Caco-2 (cell line): ENCODE measurements at places on chromosomes 4 and X.

DNA sequence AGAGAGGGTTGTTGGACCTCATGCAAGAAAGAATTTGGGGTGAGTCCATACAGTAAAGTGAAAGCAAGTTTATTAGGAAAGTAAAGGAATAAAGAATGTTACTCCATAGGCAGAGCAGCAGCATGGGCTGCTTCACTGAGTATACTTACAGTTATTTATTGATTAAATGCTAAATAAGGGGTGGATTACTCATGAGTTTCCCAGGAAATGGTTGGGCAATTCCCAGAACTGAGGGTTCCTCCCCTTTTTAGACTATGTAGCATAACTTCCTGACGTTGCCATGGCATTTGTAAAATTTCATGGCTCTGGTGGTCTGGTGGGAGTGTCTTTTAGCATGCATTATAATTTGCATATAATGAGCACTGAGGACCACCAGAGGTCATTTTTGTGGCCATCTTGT lies 16.7 kb downstream of the PPP4R3C start:
- H3K27me3 ChIP-seq, result no peaks in the 10 kb centered on the region
- no peak for DNase-seq
- H3K27ac ChIP-seq, result no peak overlapping the region

GRCh38 chrX:123084797-123085196 lies 99.3 kb upstream of the GRIA3 start:
- no peak overlapping the region for H3K27ac ChIP-seq
- H3K36me3 ChIP-seq, result no peaks in the 10 kb centered on the region
- no peak for DNase-seq
- H3K4me3 ChIP-seq, result no peak overlapping the region

GRCh38 chrX:40100537-40101429 lies 3.0 kb upstream of the BCOR start:
- DNase-seq, result no peak
- H3K36me3 ChIP-seq, result no peaks in the 10 kb centered on the region
- no peak overlapping the region for H3K27ac ChIP-seq
- no peak overlapping the region for H3K4me3 ChIP-seq

DNA sequence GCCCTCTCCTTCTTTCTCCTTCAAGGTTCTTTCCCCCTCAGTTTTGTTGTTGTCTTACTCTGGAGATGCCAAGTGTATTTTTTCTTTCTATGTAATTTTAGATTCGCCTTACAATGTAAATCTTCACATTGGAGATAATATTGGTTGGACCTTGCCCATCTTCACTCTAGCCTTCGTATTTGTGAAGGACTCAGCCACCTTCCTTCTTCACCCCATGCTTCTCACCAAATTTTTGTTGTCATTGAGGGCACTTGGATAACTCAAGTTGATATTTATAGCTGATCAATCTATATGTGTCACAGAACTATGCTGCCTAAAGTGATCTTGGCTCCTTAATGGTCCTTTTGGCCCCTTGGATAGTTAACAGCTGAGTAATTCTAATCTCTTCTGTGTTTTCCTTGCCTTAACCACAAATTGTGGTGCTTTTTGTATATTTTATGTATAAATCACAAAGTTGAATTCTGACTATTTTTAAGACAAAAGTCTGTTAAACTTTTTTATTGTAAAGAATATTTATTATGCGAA lies 6.5 kb downstream of the SPRY1 start:
- no peaks in the 10 kb centered on the region for H3K27me3 ChIP-seq
- H3K27ac ChIP-seq, result peak overlapping the region; percentile 35
- H3K36me3 ChIP-seq, result peaks cover 6% of the 10 kb centered on the region
- peaks cover 6% of the 10 kb centered on the region; the same call in 1 of the 2 replicates for H3K4me1 ChIP-seq

GRCh38 chrX:72421797-72422196 lies 116.1 kb upstream of the CITED1 start:
- H3K27ac ChIP-seq, result no peak overlapping the region
- no peaks in the 10 kb centered on the region for H3K27me3 ChIP-seq
- H3K36me3 ChIP-seq, result no peaks in the 10 kb centered on the region
- no peaks in the 10 kb centered on the region for H3K4me1 ChIP-seq

DNA sequence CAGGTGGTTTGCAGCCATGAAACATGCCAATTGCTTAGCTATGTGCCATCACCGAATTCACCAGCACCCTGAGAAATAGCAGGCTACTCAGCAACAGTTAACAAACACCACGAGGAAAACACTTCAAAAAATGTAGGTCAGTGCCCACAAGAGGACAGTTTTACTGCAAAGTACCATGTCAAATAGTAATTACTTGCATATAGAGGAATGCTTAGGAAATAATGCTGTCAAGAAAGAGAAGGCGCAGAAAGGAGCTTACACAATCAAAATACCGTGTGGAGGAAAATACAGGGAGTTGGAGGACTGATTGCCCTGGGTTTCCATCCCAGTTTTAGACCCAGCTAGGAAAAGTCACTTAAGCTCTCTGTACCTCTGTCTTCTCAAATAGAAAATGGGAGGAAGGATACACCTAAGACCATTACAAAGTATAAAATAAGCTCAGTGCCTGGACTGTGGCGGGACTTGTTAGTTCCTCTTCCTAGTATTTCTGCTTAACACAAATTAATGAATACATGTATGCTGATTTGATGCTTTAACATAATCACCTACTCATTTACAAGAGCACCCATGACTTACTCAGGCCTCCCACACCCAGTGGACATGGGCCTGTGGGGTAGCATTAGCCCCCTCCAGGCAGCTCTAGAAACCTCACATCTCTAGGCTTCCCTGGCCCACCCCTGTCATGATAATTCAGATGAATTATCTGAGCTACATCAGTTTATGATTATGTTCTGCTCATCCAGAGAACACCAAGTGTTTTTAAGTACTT lies 44.5 kb upstream of the IL21 start:
- H3K27me3 ChIP-seq, result no peaks in the 10 kb centered on the region
- no peaks in the 10 kb centered on the region for H3K36me3 ChIP-seq
- DNase-seq, result no peak
- H3K27ac ChIP-seq, result no peak overlapping the region
- H3K4me1 ChIP-seq, result peaks cover 8% of the 10 kb centered on the region; the same call in 1 of the 2 replicates
- no peak overlapping the region for H3K4me3 ChIP-seq

DNA sequence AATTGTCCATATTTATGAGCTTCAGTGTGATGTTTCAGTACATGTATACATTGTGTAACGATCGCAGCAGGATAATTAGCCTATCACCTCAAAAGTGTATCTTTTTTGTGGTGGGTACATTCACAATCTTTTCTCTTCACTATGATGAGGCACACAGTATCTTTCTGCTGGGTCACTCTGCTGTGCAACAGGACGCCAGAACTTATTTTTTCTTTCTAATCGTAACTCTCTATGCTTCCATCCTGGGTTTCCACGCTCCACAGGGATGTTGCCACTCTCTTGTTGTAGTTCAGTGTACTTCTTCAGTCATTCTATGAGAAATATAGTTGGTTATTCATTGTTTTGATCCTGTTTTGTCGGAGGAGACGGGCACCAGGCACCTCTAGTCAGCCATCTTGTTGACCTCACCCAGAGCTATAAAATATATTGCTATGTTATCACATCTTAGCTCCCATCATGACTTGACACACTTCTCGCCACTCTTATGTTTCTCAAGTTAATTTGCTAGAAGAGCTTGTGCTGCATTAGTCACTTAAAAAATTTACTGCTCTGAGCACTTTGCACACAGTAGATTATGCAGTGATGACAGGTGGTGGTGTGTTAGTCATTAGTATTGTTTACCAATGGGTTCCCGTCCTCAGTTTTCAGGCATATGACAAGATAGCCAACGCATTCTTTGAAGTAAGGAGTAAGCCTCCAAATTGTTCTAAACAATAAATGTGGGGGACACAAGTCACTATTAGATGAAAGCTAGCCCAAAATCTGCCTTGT lies 1002.7 kb upstream of the PCDH7 start:
- no peak for DNase-seq
- H3K27me3 ChIP-seq, result no peaks in the 10 kb centered on the region
- H3K36me3 ChIP-seq, result no peaks in the 10 kb centered on the region

GRCh38 chr4:6391852-6392188 lies 80.6 kb downstream of the PPP2R2C start:
- H3K27ac ChIP-seq, result no peak overlapping the region
- DNase-seq, result no peak
- no peak overlapping the region for H3K4me3 ChIP-seq
- no peaks in the 10 kb centered on the region for H3K4me1 ChIP-seq
- H3K36me3 ChIP-seq, result no peaks in the 10 kb centered on the region
- no peaks in the 10 kb centered on the region for H3K27me3 ChIP-seq

- no peak overlapping the region for H3K4me3 ChIP-seq
- no peak overlapping the region for H3K27ac ChIP-seq
- DNase-seq, result no peak
- H3K27me3 ChIP-seq, result no peaks in the 10 kb centered on the region
- no peaks in the 10 kb centered on the region for H3K36me3 ChIP-seq
These were observed 56.6 kb upstream of the LAS1L start for GRCh38 chrX:65591206-65591605.

- H3K27me3 ChIP-seq, result no peaks in the 10 kb centered on the region
- H3K36me3 ChIP-seq, result no peaks in the 10 kb centered on the region
- no peak overlapping the region for H3K27ac ChIP-seq
- no peak for DNase-seq
- H3K4me1 ChIP-seq, result no peaks in the 10 kb centered on the region
These were observed 108.0 kb downstream of the SLIT2 start for GRCh38 chr4:20359692-20360091.

DNA sequence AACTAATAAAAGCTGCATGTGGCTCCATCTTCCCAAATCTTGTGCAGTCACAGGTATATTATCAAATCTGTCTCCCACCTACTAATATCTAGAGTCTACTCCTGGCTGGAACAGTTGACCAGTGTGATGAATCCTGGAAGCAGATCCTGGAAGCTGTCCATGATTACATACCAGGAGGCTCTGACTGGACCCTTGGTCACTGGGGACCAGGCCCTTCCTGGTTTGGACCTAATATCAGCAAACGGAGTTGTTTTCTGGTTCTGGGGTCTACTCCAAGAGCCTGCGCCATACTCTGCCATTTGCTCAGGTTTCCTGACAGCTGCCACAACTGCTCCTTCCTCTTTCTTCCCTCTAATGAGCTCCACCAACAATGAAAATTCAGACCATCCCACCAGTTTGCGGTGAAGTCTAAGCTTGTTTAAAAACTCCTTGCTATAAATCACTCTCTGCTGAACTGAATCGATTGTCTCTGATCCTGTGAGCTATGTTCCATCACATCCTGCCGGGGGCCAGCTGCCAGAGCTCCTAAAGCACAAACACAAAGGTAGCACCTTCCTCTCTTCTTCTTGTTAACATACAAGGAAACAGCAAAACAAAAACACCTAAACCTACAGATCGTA lies 114.2 kb downstream of the PALLD start:
- no peak overlapping the region for H3K4me3 ChIP-seq
- DNase-seq, result no peak
- H3K27ac ChIP-seq, result no peak overlapping the region
- H3K27me3 ChIP-seq, result no peaks in the 10 kb centered on the region
- H3K36me3 ChIP-seq, result no peaks in the 10 kb centered on the region
- H3K4me1 ChIP-seq, result no peaks in the 10 kb centered on the region

DNA sequence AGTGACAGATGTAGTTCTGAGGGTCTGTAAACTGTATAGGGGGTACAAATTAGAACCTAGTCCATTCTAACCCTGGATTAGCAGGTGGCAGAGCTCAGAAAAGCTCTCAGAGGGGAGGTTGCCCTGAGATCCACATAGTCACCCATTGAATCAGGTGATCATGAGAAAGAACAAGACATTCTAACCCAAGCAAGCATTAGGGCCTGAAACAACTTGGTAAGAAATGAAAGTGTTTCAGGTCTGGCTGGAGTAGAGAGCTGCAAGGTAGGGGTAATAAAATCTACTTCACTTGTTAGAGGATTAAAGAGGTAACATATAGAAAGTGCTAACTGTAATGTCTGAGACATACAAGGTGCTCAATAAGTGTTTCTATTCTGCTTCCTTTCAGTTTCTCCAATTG lies 8.8 kb upstream of the BMP2K start:
- H3K27ac ChIP-seq, result no peak overlapping the region
- no peaks in the 10 kb centered on the region for H3K27me3 ChIP-seq
- H3K36me3 ChIP-seq, result no peaks in the 10 kb centered on the region

DNA sequence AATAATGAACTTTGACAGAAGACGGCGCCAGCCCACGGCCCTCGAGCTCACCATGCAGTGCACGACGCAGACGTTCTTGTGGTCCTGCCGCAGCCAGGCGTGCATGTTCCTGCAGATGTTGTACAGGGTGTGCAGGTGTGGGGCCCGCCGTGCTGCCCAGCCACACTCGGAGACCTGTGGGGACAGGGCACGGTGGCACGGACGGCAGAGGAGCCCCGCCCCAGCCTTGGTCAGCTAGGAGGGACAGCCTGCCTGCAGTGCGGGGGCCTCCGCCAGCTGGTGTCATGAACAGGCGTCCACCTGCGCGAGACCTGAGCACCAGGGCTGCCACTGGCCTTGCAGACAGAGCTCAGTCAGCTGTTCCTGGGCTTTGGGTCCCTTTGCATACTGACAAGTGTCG lies 49.5 kb downstream of the GAK start:
- DNase-seq, result no peak
- H3K4me1 ChIP-seq, result no peaks in the 10 kb centered on the region
- H3K27ac ChIP-seq, result no peak overlapping the region
- no peak overlapping the region for H3K4me3 ChIP-seq
- no peaks in the 10 kb centered on the region for H3K27me3 ChIP-seq

GRCh38 chr4:88731381-88731780 lies 33.8 kb upstream of the NAP1L5 start:
- H3K4me3 ChIP-seq, result no peak overlapping the region
- no peaks in the 10 kb centered on the region for H3K27me3 ChIP-seq
- H3K36me3 ChIP-seq, result no peaks in the 10 kb centered on the region
- H3K4me1 ChIP-seq, result no peaks in the 10 kb centered on the region; the same call in 1 of the 2 replicates
- DNase-seq, result no peak

- H3K36me3 ChIP-seq, result no peaks in the 10 kb centered on the region
- no peak overlapping the region for H3K27ac ChIP-seq
- no peaks in the 10 kb centered on the region for H3K4me1 ChIP-seq
- DNase-seq, result no peak
These were observed 257.7 kb upstream of the GNPDA2 start for GRCh38 chr4:44984083-44984482.

DNA sequence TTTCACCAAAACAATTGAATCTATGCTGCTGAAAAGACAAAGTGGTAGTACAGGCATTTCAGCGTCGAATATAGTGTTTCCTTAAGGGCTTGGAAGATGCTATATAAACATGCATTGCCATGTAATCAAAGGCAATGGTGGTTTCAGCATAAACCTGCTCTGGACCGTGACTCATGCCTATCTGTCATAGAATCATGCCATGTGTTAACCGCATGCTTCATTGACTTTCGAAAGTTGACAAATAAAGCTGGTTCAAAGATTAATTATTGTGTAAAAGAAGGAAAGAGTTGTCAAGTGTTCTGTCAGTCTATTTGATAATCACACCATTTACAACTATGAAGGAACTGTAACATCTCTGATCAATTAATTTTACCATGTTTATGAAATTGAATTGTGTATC lies 83.2 kb downstream of the FUNDC1 start:
- no peak for DNase-seq
- no peaks in the 10 kb centered on the region for H3K27me3 ChIP-seq
- no peaks in the 10 kb centered on the region for H3K4me1 ChIP-seq
- H3K27ac ChIP-seq, result no peak overlapping the region
- H3K36me3 ChIP-seq, result no peaks in the 10 kb centered on the region
- H3K4me3 ChIP-seq, result no peak overlapping the region
